NCI-H1436 (cell line): ENCODE measurements at places on chromosomes 6 and 20.

DNA sequence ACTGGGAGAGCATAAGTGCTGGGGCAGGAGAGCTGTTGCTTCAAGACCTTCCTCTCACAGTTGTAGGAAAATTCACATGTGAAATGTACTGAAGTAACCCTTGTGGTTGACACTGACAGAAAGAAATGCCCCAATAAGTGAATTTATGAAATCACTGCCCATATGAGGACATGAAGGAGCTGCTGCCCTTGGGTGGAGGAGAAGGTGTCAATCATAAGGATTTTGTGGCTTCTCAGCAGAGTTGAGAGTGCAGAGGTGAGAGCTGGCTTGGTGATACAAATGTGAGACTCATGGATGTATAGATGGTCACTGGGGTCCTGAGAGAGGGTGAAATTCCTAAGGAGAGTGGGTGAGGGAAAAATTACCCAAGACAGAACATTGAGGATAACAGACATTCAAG lies 33.9 kb upstream of the CMTR1 start:
- no peak for DNase-seq

DNA sequence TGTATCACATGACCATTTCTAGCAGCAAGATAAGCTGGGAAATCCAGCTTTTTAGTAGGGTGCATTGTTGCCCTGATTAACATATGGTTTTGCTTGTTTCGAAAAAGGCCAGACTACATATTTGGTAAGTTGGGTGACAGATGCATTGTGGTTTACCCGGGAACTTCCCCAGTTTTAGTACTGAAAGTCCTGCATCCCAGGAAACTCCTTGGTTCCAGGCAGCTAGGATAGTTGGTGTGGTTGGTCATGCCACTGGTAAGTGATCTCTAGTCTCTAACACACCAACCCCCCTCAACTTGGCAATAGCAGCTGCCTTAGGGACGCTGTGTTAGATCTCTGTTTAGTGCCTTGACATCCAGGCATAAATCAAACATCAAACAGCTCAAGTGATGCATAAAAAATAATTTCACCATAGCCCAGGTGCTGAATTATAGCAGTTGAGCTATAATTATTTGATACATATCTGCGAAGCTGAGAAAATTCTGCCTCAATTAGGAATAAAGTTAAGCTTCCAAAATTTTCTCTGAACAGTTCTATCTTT lies 216.5 kb downstream of the TFAP2C start:
- DNase-seq, result no peak

- peak; percentile 22 for DNase-seq
Measured at GRCh38 chr20:35171753-35172433, at the start of gene PROCR. PROCR (plus strand) TSS chr20:35172072; CDS start chr20:35172155, 83 bp downstream.

- no peak for DNase-seq
Measured at GRCh38 chr6:42423244-42423643, 28.5 kb downstream of the TRERF1 start.

DNA sequence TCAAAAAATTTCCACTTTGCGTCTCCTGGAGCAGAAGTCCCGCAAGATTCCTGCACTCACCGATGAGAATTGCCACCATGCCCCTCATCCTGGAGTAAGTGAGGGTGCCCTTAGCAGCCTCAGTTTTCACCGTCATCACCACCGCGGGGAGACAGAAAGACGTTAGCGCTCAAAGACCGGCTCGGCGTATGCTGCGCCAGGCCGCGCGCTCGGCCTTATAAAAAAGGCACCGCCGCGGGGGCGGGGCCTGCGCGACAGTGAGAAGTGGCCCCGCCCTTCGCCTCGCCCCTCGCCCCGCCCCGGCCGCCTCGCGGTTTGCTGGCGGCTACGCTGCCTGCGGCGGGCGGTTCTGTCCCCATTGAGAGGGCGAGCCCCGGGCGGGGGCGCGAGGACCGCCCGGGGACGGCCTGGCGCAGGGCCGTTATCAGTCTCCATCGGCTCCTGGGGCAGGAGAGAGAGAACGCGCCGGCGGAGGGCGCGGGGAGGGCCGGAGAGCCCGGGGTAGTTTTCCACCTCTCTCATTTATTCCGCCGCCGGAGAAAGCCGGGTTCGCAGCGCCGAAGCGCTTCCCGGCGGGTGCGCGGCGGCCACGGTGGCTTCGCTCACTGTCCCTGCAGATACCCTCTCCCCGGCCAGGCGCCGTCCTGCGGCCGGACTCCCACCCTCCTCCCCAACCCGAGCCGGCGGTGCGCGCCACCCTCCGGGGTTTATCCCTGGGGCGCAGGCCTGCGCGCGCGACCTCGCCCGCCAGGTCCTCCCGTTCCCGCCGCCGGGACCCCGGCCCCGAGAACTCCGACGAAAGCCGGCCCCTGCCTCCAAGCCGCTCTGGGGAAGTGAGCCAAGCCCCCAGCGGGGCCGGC lies 122.5 kb upstream of the SLC2A12 start:
- DNase-seq, result peak; percentile 86

- DNase-seq, result no peak
Measured at GRCh38 chr20:49961413-49961812, 21.4 kb upstream of the SNAI1 start.

GRCh38 chr20:15406072-15406471 lies 1068.7 kb upstream of the FLRT3 start:
- DNase-seq, result no peak

DNA sequence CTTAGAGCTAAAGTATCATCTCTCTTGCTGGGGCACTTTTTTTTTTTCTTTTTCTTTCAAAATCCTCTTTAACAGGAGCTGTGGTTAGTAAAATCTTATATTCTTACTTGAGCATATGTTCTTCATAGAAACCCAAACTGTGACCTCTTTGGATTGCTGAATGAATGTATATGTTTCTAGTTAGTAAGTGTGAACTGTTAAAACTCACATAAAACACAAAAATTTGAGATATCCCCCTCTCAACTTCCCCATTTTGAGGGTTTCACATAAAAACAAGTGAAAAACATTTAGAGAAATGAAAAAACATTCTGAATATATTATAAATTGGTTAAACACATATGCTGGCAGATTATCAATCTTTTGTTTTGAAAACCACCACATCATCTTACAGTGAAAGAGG lies 78.1 kb downstream of the INSM1 start:
- no peak for DNase-seq

- no peak for DNase-seq
Measured at GRCh38 chr20:49303065-49303552, 25.3 kb upstream of the ZNFX1 start.

DNA sequence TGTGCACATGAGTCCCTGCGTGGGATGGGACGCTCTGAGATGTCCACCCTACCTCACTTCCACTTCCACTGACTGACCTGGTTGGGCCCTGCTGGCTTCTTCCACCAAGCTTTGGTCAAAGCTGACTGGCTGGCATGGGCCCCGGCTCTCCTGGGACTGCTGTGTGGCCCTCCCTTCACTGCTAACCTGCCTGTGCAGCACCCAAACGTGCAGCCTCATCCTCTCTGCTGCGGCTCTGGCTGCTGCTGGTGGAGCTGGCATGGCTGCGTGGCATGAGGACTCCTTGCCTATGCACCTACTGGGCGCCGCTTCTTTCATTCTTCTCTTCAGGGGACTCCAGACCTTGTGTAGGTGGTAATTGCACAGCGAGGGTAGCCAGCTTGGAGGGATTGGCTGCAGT lies 18.7 kb upstream of the IP6K3 start:
- no peak for DNase-seq

- DNase-seq, result no peak
Measured at GRCh38 chr20:34701405-34702085, 2.6 kb upstream of the TP53INP2 start.

DNA sequence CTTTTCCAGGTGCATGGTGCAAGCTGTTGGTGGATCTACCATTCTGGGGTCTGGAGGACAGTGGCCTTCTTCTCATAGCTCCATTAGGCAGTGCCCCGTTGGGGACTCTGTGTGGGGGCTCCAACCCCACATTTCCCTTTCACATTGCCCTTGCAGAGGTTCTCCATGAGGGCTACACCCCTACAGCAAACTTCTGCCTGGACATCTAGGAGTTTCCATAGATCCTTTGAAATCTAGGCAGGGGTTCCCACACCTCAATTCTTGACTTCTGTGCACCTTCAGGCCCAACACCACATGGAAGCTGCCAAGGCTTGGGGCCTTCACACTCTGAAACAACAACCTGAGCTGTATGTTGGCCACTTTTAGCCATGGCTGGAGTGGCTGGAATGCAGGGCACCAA lies 282.8 kb upstream of the SASH1 start:
- DNase-seq, result no peak

- DNase-seq, result no peak
Measured at GRCh38 chr6:128149796-128150195, 248.9 kb upstream of the THEMIS start.

- DNase-seq, result no peak
Measured at GRCh38 chr6:170005665-170006064, 254.2 kb downstream of the ERMARD start.

DNA sequence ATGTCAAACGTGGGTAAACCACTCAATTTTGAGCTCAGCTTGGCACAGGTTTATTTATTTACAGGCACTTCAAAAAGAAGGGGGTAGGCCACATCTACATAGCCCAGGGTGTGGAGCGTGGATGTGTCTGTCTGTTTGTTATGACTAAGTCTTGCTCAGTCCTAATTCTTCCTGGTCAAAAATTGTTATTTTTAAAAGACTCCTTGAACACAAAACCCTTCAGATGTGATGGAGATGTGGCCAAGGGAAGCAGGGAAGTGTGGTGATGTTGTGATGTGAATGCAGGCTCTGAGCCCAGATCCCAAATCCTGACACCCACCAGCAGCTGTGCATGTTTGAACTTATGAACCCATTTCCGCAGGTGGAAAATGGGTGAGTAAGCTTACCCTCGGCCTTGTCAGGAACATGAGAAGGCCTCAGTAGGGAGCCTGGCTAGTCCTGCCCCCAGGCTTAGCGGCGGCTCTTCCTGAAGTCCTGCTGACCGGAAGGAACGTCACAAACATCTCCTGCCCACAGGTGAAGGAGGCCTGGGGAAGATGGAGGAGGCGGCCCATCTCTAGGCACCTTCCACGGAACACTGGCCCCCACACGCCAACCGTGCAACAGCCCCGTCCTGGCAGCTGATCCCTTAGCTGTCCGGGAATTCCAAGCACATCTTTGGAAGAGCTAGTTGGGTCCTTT lies 119.7 kb downstream of the MYLK4 start:
- no peak for DNase-seq

- DNase-seq, result no peak
Measured at GRCh38 chr20:64037498-64038213, 1.7 kb downstream of the C20orf204 start.

- no peak for DNase-seq
Measured at GRCh38 chr20:6637160-6637579, 130.3 kb upstream of the BMP2 start.

GRCh38 chr6:497258-497657 lies 105.7 kb downstream of the IRF4 start:
- no peak for DNase-seq

DNA sequence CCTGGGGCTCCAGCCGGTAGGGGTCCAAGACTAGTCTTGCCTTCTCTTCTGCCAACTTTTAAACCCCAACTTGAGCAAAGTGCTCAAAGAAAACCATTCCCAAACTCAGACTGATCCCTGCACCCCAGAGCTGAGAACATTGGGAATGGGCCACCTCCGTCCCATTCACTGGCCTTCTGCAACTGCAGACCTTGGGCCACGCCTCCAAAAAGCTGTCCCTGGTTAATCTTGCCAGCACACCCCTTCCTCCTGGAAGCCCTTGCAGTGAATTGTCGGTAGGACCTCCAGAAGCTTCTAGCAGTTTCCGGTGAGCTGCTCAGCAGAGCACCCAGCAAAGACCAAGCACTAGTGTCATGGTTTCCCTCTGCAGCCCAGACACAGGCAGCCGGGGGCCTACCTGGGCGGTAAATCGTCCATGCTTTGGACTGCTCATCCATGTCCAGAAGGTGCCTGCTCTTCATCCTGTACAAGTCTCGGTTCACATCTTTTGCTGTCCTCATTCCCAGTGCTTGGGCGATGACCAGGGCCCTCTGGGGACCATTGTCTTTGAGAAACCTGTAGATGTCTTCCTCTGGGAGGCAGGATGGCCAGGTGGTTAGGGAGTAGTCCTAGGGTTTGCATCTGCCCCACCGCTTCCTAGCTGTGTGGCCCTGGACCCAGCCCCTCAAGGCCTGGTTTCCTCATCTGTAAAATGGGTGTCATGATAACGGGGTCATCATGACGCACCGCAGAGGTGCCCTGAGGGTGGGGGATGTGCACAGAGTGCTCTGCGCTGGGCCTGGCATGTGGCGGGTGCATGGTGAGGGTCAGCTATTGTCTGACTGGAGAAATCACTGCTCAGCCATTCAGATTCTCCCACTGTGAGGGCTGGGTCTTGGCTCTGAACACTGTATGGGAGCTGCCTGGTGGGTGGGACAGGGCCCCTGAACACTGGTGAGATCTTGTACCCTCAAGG lies 5.5 kb downstream of the ZBP1 start:
- no peak for DNase-seq

GRCh38 chr6:13427801-13428582 lies 59.4 kb downstream of the GFOD1 start:
- no peak for DNase-seq

GRCh38 chr20:15986690-15987089 lies 586.6 kb downstream of the KIF16B start:
- DNase-seq, result no peak

GRCh38 chr6:166313255-166314070 lies 5.3 kb upstream of the PRR18 start:
- peak; percentile 26 for DNase-seq

GRCh38 chr20:25049261-25050060 lies 8.5 kb downstream of the ACSS1 start:
- DNase-seq, result no peak

GRCh38 chr20:18794428-18794787 lies 19.2 kb upstream of the SCP2D1 start:
- no peak for DNase-seq

DNA sequence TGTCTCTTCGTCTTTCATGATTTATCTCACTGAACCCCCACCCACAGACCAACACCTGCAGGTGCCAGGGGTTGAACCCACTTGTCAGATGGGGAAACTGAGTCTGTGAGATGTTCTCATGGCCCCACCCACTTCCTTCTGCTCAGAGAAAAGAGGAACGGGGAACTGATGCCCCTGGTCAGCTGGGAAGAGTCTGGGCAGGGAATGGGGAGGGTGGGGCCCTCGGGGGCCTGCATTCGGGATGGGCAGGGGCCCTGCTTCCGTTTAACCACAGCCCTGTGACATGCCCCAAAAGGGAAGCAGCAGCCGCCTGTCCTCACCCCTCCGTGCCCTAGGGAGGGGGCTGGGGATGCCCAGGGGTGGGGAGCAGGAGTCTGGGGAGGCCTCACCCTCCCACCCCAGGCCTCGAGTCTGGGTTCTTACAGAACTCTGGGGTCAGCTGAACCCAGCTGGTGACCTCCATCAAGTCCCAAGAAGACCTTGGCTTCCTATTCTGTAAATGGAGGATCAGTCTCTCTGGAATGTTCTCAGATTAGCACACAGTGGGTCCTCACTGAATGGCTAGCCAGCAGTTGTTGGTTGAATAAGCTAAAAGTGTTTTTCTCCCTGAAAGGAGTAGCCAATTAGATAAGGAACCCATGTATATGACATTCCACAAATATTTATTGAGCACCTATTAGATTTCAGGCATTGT lies 81.5 kb downstream of the CEBPB start:
- DNase-seq, result no peak
